ENCODE measurements at places on chromosomes 2 and 18. TPM values are rescaled to one million over a fixed set of nuclear protein-coding genes. Genes with fewer than 3 reads are reported as not detected.

- H3K4me1 ChIP-seq = no peaks in the 10 kb centered on the region
- no peak overlapping the region for H3K4me3 ChIP-seq
- peaks cover 9% of the 10 kb centered on the region for H3K27me3 ChIP-seq
- no peak overlapping the region for H3K27ac ChIP-seq
- H3K36me3 ChIP-seq = no peaks in the 10 kb centered on the region
These were observed 1109.7 kb downstream of the SOCS6 start for GRCh38 chr18:71398531-71398930.

GRCh38 chr18:71431689-71432088 is 1112.5 kb downstream of the CBLN2 start:
- H3K27me3 ChIP-seq = no peaks in the 10 kb centered on the region
- no peak overlapping the region for H3K27ac ChIP-seq
- no peak overlapping the region for H3K4me3 ChIP-seq
- H3K36me3 ChIP-seq = no peaks in the 10 kb centered on the region

DNA sequence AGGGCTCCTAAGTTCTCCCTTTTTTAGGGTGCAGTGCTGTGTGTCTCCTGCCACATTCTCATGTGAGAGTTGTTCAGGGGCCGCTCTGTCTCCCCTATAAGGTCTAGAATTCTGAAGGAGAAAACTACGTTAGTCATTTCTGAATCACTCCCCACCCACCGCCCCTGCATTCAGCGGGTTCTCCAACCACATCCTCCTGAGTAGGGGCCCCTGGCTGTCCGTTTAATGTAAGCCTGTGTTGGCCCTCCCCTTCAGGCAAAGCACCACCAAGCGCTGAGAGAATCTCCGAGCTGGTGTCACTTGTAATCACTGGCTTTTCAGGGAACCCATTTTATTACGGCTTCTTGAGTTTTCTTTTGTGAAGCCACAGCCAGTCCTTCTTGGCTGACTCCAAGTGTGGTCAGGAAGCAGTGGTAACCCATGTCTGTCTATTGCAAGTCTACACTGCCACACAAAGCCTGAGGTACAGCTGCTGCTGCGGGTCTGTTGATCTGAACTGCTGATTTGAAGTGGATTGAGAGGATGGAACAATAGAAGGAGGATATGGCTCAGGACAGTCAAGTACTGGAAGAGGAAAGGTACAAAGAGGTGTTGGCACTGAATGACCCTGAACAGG is 16.9 kb downstream of the LCT start:
- no peaks in the 10 kb centered on the region for H3K36me3 ChIP-seq
- H3K4me1 ChIP-seq = no peaks in the 10 kb centered on the region
- no peak overlapping the region for H3K4me3 ChIP-seq
- no peak overlapping the region for H3K27ac ChIP-seq

- H3K36me3 ChIP-seq = no peaks in the 10 kb centered on the region
- H3K4me3 ChIP-seq = no peak overlapping the region
- no peaks in the 10 kb centered on the region for H3K27me3 ChIP-seq
- DNase-seq = no peak
- no peak overlapping the region for H3K27ac ChIP-seq
These were observed 44.1 kb downstream of the ANKRD44 start for GRCh38 chr2:197266477-197266876.

The GNAL gene
- 12.6 TPM for total RNA-seq
